ENCODE measurements at places on chromosomes 1 and 21.

DNA sequence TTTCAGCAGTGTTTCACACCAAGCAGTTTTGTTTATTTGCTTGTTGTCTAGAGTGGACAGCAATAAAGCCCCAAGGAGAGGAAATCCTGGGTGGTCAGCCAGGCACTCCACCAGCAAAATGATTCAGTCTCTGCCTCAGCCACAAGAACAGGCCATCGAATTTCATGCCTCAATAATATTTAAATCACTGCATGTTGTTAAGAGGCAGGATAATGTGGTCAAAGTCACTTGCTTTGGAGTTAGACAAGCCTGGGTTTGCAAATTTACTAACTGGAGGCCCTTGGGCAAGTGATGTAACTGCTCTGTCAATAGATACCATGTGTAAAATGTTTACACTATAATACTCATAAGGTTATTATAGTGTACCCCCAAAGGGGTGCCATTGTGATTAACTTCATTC is 349.6 kb downstream of the LMO4 start:
- no peak for DNase-seq

DNA sequence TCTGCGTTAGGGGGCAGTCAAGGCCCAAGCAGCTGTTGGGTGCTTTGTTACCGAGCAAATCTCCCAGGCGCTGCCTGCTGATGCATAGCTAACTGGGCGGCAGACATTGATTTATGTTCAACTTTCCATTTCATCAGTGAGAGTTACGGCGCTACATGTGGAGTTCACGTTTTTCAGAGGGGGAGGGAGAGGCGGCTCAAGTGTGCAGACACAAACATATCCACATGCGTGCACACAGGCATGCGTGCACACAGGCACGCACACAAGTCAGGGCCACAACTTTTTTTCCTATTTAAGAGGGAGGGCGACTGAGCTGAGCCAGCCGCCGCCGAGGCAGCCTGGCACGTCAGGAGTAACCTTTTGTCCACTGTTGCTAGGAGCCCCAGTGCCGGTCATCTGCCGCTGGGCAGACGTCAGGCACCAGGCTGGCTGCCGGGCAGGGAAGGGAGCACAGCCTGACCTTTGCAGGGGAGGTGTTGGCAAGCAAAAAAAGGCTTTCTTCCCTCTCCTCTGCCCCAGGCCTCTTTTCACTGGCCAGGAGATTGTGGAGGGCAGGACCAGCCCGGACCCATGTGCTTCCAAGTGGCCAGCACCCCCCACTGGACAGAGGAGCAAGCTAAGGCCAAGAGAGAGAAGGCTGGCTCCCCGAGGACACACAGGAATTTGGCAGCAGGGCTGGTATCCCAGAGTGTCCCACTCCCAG is 73.3 kb downstream of the MRPL37 start:
- peak; percentile 76 for DNase-seq

GRCh38 chr21:42117967-42118780 is 47.1 kb downstream of the UMODL1 start:
- DNase-seq, result no peak

- no peak for DNase-seq
Measured at GRCh38 chr1:110587906-110588305, 18.3 kb downstream of the KCNA2 start.

DNA sequence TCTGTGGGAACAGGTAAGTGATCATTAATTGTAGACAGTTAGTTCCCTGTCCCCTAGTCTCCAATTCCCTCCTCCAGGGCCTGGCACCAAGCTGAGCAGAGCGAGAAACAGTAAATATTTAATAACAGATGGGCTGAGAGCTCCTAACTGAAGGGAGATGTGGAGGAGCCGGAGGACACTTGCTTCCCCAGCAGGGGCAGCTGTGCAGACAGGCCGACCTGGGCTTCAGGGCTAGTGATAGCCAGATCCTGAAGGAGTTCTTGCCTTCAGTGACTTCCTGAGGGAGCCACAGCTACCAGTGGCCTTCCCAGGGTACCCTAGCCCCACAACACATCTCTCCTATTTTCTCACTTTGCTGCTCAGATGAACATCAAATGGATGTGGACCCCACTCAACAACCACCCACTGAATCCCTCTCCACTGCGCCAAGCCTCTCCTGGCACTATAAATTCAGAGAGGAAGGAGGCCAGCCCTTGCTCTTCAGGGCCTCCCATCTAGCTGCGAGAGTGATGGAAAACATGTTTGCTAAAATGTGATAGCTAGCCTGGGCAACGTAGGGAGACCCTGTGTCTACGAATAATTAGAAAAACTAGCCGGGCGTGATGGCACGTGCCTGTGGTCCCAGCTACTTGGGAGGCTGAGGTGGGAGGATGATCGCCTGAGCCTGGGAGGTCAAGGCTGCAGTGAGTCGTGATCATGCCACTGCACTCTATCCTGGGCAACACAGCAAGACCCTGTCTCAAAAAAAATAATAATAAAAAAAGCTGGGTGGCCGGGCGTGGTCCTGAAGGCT is 26.9 kb upstream of the SYNC start:
- DNase-seq, result no peak

- DNase-seq, result no peak
Measured at GRCh38 chr1:116513956-116514355, 56.9 kb downstream of the CD58 start.

DNA sequence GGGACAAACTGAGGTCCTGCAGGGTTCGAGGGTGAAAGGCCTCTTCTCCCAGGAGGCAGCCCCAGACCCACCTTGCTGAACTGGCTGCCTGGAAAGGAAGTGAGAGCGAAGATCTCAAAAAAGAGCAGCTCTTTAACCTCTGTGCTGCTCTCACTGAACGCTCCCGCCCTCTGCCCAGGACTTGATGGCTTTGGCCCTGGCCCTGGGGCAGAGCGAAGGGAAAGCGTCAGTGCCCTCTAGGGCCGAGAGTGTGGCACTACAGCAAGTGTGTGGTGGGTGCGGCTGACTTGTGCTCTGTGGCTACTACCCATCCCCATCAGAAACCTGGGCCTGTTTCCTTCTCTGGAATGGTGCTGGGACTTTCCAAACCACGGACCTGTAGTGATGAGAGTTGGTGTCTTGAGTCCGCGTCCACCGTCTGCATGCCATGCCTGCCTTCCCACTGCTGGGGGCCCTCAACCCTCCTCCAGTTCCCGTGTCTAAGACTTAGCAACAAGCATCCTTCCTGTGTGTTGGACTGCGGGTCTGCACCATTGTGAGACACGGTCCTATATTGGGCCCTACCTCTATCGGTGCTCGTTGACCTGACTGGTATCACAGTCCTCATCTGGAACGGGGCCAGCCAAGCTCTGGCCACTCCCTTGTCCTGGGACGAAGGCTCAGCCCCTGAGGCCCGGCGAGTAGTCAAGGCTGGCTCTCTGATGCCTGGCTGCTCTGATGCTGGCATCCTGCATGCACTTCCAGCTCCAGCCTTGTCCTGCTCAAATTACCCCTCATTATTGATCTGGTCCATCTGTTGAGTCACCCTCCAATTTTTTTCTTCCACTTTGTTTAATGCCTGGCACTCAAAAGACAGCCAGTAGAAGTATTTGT is 180.3 kb downstream of the DISC1 start:
- DNase-seq, result peak; percentile 2

All from NCI-H187 (cell line).